Thoracic aorta (tissue), 2 donors: ENCODE measurements at places on chromosomes 1 and 21.

DNA sequence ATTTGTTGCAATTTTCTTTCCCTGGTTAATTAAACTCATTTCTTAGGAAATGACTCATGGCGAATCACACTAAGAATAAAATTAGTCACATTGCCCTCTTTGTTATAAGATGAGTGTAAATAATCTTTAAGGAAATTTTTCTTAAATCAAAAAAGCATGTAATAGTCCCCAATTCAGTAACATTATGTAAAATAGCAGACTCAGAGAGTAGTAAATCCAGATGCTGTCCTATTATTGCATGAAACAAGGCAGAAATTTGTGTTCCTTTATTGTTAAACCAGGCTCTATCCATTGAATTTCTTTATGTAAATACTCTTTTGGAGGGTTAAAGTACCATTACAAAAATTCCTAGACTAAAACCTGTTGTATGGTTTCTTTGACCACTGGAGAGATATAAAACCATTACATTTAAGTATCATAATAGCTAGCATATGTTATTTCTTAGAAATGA lies 154.5 kb upstream of the C1orf87 start:
- no peak for DNase-seq
- H3K27me3 ChIP-seq, result no peaks in the 10 kb centered on the region
- H3K27ac ChIP-seq, result no peak overlapping the region
- no peak overlapping the region for H3K4me3 ChIP-seq
- H3K36me3 ChIP-seq, result no peaks in the 10 kb centered on the region

GRCh38 chr21:37197746-37198145 lies 69.4 kb downstream of the VPS26C start:
- H3K36me3 ChIP-seq, result peaks cover 32% of the 10 kb centered on the region
- no peak overlapping the region for H3K4me3 ChIP-seq
- DNase-seq, result no peak
- H3K27ac ChIP-seq, result no peak overlapping the region
- H3K27me3 ChIP-seq, result no peaks in the 10 kb centered on the region
- no peaks in the 10 kb centered on the region for H3K4me1 ChIP-seq

GRCh38 chr1:226993814-226994585 lies 53.9 kb downstream of the COQ8A start:
- no peak overlapping the region for H3K4me3 ChIP-seq
- DNase-seq, result no peak
- peaks cover 10% of the 10 kb centered on the region for H3K4me1 ChIP-seq
- H3K27me3 ChIP-seq, result no peaks in the 10 kb centered on the region
- peaks cover 12% of the 10 kb centered on the region for H3K36me3 ChIP-seq

GRCh38 chr1:20711285-20712214 lies 6.3 kb downstream of the KIF17 start:
- H3K36me3 ChIP-seq, result no peaks in the 10 kb centered on the region
- no peaks in the 10 kb centered on the region for H3K4me1 ChIP-seq
- H3K27ac ChIP-seq, result no peak overlapping the region
- H3K27me3 ChIP-seq, result no peaks in the 10 kb centered on the region
- H3K4me3 ChIP-seq, result no peak overlapping the region
